ENCODE measurements at places on chromosomes 12 and 14.

- DNase-seq, result no peak
Measured at GRCh38 chr12:89454080-89454848, 70.3 kb downstream of the GALNT4 start.

DNA sequence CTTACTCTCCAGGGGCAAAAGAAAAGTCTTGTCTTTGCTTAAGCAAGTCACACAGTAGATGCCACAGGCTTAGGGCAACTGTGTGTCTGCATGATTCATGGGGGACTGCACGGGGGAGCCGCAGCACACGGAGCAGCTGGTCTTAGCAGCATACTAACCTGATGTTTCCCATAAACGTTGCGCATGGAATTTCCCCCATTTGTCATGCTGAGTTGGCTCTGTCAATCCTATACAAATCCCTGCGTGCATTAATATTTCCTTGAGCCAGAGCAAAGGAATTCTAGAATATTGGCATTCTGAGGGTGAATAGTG lies 71.2 kb downstream of the SAMD4A start:
- DNase-seq, result peak; percentile 51

DNA sequence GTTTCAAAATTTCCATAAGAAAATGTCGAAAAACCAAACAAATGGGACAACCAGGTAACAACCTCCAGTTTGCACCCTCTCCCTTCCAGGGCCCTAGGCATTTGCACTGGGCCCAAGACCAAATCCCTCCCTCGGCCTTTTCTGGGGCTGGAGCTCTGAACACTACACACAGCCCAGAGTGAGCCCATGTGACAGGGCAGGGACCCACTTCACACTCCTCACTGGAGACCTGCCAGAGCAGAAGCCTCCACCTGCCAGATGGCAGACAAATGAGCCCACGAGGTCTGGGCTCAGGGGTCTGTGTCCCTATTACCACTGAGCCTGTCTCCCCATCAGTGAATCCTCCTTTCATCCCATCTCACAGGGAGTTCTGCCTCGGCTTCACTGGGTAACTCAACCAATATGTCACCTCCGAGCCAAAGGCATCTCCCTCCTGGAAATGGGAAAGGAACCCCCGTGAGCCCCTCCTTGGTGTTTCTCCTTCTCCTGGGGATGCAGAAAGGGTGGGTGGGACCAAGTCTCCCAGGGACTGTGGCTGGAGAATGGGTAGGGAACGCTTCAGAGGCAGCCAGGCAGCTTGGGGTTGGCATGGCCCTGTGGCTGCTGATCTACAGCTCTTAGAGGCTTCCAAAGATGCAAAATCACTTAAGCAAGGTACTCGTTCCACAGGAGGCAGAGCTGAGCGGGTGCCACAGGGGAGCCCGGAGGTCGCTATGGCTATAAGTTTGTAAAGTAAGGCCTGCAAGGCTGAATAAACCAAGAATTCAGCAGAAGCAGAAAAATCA lies 10.6 kb downstream of the VWF start:
- DNase-seq, result no peak

DNA sequence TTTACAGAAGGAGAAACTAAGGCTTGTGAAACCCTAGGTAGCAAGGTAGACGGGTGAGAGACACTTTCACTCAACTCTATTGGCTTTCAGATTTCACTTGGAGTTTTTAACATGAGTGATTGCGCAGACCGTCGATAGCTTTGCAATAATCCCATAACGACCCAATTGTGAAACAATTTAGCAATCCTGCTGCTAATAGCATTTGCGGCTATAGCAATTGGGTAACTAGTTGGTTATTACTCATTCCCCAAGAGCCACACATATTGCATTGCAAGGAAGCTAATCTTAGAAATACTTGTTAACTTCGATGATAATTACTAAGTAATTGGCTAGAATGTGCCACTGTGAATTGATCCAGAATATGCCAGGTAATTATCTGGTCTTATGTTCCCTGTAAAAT lies 159.9 kb upstream of the NOS1 start:
- no peak for DNase-seq

DNA sequence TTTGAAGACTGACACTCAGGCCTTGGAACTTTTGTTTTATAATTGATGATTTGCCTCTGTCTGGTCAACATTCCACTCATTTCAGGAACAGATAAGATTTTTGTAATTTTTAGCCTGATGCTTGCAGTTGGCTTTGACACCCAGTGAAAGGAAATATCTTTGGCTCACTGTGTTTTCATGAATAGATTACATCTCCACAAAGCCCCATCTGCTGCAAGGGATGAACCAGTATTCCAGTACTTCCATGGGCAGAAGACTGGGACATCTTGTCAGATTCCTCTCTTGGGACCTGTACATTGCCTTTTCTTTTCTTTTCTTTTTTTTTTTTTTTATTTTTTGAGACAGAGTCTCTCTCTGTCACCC lies 28.4 kb downstream of the GSG1 start:
- DNase-seq, result no peak

All from astrocyte of the spinal cord (primary cell).